ENCODE measurements at places on chromosomes 3 and 15. TPM values are rescaled to one million over a fixed set of nuclear protein-coding genes. Genes with fewer than 3 reads are reported as not detected.

VWA5B2 gene
- not detected for total RNA-seq

COPG1 gene
- total RNA-seq, result 120 TPM

EFCAB12 gene
- total RNA-seq, result not detected

PAQR5 gene
- total RNA-seq, result under 0.01 TPM

TGM5 gene
- total RNA-seq, result not detected

PXYLP1 gene
- total RNA-seq, result 17.2 TPM

NR2E3 gene
- 1.0 TPM for total RNA-seq

PLA2G4F gene
- not detected for total RNA-seq

RTP1 gene
- not detected for total RNA-seq

TUSC7 gene
- total RNA-seq, result not detected

SPATA12 gene
- total RNA-seq, result not detected

XPC gene
- total RNA-seq, result 14.6 TPM

ATP8B4 gene
- total RNA-seq, result 15.1 TPM

KIF23 gene
- 13.0 TPM for total RNA-seq

CGNL1 gene
- 11.5 TPM for total RNA-seq

C3orf80 gene
- not detected for total RNA-seq

CRYGS gene
- 1.0 TPM for total RNA-seq

Measured in skeletal muscle tissue (tissue), 5 donors.